Kidney (tissue), 22 donors: ENCODE measurements at places on chromosomes 7 and 10. TPM values are rescaled to one million over a fixed set of nuclear protein-coding genes. Genes with fewer than 3 reads are reported as not detected.

DNA sequence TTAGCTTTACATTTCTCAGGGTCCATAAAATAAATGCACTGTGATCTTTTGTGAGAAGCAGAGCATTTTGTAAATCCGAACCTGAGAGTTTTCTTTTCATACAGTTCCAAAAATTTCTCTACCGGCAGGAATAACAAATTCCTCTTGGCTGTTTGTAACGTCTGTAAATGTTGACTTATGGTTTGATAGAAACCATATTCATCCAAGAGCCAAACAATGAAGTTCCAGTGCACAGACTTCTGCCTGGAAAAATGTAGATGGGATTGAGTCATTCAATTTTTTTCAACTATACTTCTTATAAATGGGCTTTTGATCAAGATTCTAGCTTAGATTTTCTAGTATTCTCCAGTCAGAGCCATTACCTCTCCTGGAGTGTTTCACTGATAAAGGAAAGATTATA is 530.6 kb downstream of the TFEC start:
- H3K4me3 ChIP-seq = no peak overlapping the region
- no peaks in the 10 kb centered on the region for H3K36me3 ChIP-seq
- no peaks in the 10 kb centered on the region for H3K27me3 ChIP-seq

The ANXA8 gene
- total RNA-seq = 0.16 TPM

The ZNF804B gene
- 0.19 TPM for total RNA-seq

DNA sequence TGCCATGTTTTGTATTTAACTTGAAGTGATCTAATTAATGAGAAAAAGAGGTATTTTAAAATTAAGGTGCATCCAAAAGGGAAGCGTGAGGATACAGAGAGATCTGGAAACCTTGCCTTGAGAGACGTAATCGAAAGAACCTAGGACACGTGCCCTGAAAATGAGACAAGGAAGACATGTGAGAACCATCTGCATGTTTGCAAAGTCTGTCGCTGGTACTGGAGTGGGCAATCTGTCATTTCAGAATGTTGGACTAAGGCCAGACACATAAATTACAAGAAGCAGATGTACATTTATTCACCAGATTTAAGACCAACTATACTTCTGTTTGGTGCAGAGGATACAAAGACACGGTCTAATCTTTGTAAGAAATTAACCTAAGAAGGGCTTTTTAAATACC is 9.2 kb downstream of the AGR2 start:
- no peak overlapping the region for H3K27ac ChIP-seq
- no peak overlapping the region for H3K4me3 ChIP-seq
- no peaks in the 10 kb centered on the region for H3K36me3 ChIP-seq
- DNase-seq = no peak

The PVRIG gene
- total RNA-seq = 3.2 TPM

DNA sequence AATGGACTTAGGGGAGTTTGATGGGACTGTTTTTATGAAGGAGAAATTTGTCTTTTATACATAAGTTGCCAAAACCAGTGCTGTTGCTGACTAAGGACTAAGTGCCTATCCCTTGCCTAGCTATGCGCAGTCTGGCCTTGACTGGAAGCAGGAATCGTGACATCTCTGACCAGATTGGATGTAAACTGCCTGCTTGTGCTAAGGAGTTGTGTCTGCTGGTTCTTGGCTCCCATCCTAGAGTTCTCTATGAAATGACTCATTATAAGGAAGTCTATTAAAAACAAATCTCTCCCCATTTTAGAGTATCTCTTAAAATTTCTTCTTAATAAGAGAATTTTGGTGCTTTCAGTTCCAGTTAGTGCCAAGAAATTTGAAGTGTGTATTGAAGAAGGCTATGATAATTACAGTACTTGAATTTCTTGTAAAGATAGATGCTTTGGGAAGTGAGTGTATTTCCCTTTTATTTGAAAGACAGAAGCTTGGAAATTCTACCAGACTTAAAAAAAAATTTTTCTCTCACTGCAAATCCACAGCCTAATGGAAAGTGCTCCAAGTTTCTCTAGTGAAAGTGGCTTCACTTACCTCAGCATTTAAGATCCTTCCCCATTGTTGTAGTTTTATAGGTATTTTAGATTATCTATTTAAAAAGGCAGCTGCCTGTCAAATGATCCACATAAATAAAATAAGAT is 77.6 kb downstream of the BICC1 start:
- H3K36me3 ChIP-seq = peaks cover 3% of the 10 kb centered on the region
- no peak overlapping the region for H3K4me3 ChIP-seq
- H3K4me1 ChIP-seq = peaks cover 14% of the 10 kb centered on the region
- H3K27me3 ChIP-seq = no peaks in the 10 kb centered on the region

- H3K27ac ChIP-seq = peak overlapping the region; percentile 71
- DNase-seq = no peak
- H3K4me3 ChIP-seq = no peak overlapping the region
- no peaks in the 10 kb centered on the region for H3K36me3 ChIP-seq
- no peaks in the 10 kb centered on the region for H3K27me3 ChIP-seq
Measured at GRCh38 chr10:114515298-114515914, 111.1 kb upstream of the AFAP1L2 start.
